T-helper 17 cell (primary cell): ENCODE measurements at places on chromosomes 16 and 17.
A peak's percentile ranks its signal among the peaks of the same experiment; 100 is the strongest.

- no peak for DNase-seq
Measured at GRCh38 chr17:77800816-77801215, 157.7 kb upstream of the TNRC6C start.

- DNase-seq, result no peak
Measured at GRCh38 chr16:85437166-85438052, 175.7 kb upstream of the GSE1 start.

- DNase-seq, result no peak
Measured at GRCh38 chr17:42389135-42389417, 834 bp upstream of the STAT3 start.

DNA sequence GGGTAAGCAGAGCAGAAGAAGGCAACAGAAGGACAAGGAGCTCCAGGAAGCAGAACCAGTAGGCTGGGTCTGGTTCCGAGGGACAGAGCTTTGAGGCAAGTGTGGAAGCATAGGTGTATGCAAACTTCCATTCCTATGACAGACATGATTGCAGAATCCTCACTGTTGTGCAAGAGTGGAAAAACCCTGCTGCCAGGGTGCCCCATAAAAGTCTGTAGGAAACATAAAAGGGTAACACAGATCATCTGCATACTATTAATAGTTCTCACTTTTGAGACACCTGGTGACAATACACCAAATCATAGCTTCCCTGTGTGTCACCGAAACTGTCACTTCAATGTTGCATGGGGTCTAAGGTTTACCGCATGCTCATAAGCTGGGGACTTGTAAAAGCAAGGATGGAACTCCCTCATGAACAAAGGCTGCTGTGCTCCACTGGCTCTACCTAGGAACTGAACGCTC, 39.7 kb downstream of the ARHGAP17 start:
- DNase-seq, result no peak

- DNase-seq, result no peak
Measured at GRCh38 chr17:72702998-72703397, 389.5 kb downstream of the SLC39A11 start.

DNA sequence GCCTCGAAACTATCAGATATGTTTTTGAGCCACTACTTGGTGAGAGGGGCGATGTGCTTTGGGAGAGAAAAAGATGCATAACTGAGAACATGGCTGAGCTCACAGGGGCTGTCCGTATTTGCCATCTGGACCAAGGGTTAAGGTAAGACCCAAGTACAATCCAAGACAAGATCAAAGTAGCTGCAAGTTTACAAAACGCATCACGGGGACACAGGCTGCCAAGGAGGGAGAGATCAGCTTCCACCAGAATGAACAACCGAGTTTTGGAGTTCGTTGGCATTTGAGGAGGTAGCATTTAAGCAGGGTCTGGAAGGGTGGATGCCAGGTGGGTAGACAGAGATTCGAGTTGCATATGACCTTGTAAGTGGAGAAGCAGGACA, 2.2 kb downstream of the PITPNC1 start:
- no peak for DNase-seq

DNA sequence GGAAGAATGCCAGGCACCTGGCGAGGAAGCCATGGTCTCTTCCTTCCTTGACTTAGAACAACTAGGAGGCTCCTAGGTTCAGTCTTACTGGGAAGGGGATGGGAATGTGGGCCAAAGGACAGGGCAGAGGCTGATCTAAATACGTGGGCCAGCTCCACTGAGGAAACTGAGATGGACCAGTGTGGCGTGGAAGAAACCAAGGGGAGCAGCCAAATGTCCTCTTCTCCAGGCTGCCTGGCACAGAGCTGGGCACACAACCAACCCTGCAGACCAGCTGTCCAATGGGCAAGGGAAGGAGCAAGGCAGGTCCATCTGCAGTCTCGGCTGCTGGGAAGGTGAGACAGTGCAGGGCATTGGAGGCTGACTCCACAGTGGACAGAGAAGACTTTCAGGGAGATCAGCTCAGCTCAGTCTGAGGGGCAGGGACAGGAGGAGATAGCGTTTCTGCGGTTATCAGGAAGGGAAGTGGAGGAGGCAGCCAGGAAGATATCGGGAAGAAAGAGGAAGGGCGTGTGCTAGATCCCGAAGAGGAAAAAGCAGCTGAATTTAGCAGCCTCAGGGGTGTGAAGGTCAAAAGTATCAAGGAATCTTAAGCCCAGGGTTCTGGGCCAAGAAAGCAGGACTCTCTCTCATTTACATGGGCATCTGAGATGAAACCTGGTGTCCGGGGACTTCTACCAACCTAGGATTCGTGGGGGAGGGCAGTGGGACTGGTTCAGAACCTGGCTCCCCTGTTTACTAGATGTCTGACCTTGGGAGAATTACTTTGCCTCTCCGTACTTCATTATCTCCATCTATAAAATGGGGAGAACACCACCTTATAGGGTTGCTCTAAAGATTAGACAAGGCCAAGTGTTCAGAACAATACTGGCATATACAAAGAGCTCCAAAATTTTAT, 1.8 kb downstream of the KIFC3 start:
- DNase-seq, result no peak

DNA sequence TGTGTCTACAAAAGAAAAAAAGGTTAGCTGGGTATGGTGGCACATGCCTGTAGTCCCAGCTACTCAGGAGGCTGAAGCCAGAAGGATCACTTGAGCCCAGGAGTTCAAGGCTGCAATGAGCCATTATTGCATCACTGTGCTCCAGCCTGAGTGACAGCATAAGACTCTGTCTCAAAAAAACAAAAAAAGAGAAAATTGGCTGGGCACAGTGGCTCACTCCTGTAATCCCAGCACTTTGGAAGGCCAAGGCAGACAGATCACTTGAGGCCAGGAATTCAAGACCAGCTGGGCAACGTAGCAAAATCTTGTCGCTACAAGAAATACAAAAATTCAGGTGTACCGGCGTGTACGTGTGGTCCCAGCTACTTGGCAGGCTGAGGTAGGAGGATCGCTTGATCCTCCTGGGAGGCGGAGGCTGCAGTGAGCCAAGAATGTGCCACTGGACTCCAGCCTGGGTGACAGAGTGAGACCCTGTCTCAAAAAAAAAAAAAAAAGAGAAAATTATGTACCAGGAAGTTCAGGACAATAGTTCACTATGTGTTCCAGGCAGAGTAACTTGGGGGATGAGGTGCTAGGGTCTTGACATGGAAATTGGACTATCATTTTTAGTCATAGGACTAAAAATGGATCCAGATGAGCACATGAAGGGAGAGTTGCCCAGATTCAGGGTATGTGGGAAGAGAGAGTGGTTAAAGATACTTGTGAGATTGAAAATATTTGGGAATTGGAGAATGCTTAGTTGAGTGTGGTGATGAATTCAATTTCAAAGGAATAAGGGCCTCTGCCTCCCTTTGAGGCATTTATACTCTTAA, 11.0 kb downstream of the ALDH3A2 start:
- no peak for DNase-seq

GRCh38 chr17:81241648-81242420, 2.7 kb downstream of the NDUFAF8 start:
- DNase-seq, result peak; percentile 39
